ENCODE measurements at places on chromosomes 13 and 19.

DNA sequence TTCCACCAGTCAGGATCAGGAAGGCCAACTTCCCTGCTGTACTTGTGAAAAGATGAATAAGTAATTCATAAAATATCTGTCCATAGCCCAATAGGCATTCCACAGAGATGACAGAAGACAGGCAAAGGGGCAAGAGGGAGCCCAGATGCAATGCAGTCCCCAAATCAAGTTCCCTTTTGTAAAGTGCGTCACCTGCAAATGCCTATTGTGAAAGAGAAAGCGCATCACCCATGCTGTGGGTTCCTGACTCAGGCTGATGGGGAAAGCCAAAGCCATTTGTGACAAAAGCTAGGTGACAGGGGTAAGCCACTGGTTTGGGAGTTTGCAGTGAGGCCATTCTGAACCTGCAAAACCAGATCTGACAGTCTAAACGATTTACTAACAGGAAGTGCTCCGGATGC lies 157.5 kb upstream of the ZNF536 start:
- DNase-seq: peak; percentile 30

DNA sequence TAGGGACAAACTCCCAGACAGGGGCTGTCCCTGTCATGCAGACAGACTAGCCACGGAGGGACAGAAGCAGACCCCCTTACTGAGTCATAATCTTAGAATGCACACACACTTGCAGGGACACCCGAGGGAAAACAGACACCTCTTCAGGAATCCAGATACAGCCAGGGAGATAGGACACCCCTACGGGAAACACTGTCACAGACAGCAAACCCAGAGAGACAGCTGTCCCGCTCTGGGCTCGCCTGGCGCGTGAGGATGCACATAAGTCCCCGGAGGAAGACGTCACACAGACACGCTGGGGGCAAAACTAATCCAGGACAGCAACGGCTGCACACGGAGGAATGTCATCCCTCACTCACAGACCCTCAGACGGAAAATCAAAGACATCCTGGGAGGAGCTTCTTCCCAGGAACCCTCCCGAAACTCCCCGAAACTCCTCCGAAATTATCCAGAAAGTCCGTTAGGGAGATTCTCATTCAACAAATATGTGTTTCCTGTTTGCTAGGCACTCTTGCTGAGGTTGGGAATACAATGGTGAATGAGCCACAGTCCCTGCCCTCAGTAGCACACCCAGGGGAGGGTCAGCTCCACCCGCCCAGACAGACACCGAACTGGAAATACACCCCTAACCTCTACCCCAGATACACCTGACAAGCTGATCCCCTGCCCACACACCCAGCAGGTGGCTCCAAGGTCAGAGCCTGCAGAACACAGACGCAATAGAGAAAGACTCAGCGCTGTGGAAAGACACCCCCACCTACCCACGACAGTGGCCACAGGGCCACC lies 15.2 kb upstream of the TOMM40 start:
- no peak for DNase-seq

DNA sequence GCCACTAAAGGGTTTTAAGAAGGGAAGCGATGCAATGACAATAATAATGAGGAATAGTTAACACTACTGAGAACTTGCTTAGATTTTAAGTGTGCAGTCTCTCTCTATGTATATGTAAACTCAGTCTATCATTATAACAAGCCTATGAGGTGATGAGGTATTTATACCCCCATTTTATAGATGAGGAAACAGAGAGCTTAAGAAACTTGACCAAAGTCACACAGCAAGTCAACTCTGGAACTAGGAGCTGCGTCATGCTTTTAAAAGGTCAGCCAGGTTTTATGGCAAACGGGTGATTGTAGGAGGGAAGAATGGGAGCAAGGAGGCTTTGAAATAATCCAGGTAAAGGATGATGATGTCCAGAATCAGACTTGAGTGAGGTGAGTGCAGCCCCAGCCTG lies 103.4 kb downstream of the TM9SF2 start:
- no peak for DNase-seq

DNA sequence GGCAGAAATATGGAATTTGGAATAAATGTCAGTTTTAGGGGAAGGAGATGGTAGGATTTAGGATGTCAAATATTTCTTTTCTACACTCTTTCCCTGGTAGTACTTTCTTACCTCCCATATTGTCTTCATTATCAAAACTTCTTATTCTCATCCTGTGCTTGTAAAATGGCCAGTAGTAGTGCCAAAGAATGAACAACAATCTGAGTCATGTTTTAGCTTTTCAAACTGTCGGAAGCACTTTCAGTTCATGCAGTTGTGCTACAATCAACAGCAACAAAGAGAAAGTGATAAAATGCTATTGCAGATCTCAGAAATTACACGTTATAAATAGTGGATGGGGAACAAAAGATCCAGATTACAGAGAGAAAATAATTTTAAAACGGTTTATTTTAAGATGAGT lies 193.7 kb upstream of the RXFP2 start:
- no peak for DNase-seq

DNA sequence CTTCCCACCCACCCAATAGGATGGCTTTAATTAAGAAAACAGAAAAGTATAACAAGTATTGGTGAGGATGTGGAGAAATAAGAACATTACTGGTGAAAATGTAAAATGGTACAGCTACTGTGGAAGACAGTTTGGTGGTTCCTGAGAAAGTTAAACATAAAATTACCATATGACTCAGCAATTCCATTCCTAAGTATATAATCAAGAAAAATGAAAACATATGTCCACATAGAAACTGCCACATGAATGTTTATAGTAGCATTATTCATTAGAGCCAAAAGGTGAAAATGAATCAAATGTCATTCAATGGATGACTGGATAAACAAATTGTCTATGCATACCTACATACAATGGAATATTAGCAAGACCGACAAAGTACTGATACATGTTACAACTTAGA lies 16.9 kb downstream of the DZIP1 start:
- no peak for DNase-seq

DNA sequence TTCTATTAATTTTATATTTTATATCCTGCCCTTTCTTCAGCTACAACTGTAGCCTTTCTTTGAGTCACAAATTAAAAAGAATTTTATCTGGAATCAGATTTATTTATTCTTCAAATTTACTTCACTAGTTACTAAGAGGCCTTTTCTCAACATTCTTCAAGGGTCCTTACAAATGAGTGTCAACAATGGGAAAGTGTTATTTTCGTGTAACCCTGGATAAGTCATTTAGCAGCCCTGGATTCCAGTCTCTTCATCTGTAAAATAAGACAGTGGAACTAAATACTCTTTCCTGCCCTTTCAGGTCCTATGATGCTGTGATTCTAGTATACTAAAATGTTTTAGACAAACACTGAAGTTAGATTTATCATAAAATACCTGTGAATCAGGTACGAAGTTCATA lies 397.0 kb downstream of the KLF12 start:
- no peak for DNase-seq

- DNase-seq: no peak
Observed at GRCh38 chr13:31801088-31801487, 61.8 kb downstream of the RXFP2 start.

DNA sequence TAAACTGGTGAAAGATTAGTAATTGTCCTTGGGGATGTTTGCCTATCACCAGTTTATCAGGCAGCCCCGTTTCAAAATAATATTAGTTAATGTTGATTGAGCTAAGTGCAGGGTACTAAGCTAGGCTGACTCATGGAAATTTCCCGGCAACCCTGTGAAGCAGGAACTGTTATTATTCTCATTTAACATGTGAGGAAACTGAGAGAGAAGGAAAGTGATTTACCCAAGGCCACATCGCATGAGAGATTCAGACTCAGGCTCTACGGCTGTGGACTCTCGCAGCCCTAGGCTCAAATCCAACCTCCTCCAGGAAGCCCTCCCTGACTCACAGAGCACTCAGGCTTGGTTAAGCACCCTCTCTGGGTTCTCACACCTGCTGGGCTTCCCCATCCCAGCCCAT lies 19.7 kb downstream of the CLPTM1 start:
- no peak for DNase-seq

DNA sequence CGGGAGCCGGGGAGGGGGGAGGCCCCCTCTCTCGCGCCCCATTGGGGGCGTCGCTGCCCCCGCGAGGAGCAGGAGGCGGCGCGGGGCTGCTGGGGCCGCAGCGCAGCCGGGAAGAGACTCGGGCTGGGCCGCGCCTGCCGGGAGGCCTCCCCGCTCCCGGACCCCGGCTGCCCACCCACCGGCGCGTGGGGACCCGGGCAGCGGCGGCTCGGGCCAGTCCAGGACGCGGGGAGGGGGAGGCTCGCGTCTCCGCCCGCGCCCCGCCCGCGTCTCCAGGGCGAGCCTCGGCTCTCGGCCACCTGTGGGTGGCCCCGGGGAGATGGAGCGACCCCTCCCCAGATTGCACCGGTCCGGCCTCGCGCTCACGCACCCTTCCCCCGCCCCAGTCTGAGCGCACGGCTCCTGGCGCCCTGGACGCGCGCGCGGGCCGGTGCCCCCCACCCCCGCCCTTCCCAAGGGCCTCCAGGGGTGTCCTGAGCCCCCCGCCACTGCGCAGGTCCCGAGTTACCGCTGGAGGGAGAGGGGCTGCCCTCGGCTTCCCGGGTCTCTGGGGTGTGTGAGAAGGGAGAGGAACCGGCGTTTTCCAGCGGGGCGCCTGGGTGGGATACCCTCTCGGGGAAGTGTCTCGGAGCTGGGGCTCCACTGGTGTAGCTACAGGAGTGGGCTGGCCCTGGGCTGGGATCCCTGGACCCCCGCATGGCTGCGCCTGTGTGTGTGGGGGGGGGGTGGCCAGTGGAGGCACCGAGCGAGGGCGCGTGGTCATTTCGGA lies 645 bp downstream of the PALM start:
- no peak for DNase-seq

GRCh38 chr13:74110053-74110452 lies 24.2 kb downstream of the KLF12 start:
- DNase-seq: peak; percentile 10

DNA sequence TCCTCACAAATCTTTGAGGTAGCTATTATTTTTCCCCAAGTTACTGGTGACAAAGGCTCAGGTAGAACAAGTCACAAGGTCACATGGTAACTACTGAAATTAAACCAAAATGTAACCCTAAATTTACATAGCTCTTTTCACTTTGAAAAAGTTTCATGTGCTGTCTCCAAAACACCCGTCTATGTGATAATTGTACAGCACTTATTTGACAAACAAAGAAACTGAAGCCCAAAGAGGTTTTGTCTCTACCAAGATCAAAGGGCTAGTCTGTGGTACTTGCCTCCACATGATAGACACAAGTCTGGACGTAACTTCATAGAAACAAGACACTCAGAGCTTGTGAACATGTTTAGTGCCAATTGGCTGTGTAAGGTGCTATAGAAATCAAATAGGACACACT lies 108.3 kb downstream of the SACS start:
- no peak for DNase-seq

GRCh38 chr19:47036097-47036651 lies 12.2 kb downstream of the TMEM160 start:
- no peak for DNase-seq

GRCh38 chr13:43512221-43512620 lies 274.6 kb downstream of the ENOX1 start:
- DNase-seq: no peak

DNA sequence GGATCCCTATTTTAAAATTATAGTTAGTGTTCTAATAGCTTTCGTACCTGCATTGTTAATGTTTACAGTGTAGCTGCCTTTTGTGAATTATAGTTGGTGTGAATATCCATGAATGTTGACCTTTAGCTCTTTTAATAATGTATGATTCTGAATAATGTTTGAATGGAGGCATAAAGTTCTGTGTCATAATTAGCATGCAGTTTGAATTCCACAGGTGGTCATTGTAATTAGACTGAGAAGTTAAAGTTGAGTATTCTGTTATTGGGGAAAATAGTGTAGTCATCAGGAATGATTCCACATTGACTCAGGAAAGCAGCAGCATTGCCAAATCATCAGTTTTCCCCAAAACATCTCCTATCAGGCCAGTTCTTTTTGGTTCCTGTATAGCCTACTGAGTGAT lies 12.1 kb downstream of the GPR18 start:
- no peak for DNase-seq

DNA sequence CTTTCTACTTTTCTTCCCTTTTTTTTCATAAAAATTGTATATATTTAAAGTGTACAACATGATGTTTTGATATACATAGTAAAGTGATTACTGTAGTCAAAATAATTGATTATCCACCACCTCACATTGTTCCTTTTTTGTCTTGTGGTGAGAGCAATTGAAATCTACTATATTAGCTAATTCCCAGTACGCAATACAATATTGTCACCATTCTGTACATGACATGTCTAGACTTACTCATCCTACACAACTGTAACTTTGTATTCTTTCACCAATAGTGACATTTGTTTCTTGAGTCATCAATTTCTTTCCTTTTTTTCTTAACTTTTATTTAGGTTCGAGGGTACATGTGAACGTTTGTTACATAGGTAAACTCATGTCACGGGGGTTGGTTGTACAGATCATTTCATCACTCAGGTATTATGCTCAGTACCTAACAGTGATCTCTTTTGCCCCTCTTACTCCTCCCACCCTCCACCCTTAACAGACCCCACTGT lies 265.2 kb downstream of the KCNRG start:
- no peak for DNase-seq

DNA sequence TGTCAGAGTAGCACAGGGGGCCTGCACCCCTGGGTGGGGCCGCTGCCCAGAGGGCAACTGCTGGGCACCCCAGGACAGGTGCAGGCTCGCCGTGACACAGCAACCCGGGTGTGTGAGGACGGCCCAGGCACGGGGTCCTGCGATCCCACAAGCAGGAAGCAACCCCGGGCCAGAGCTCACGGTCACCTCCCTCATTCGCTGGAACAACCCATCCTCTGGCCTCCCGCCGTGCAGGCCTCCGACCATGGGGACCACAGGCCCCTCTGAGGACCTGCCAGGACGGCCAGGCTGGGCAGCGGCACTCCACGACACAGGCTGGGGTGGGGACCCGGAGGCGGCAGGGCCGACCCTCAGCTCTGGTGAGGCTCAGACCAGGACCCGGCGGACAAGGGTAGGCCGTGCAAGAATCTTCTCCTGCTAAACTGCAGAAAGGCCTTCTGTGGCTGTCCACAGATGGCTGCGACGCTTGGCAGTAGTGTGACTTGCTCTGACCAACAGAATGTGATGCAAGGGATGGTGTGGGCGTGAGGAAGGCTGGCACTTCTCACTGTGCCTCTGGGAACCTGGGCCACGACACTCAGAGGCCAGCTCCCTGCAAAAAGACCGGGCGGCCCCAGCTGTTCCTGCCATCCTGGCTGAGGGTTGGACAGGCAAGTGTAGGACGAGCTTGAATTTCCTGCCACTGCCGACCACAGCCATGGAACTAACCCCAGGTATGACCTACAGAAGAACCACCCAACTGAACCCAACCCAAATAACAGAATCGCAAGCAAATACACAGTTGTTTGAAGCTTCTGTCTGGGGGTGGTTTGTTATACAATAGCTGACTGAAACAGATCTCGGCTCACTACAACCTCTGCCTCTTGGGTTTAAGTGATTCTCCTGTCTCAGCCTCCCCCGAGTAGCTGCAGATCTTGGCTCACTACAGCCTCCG lies 26.5 kb downstream of the PIP5K1C start:
- no peak for DNase-seq

- no peak for DNase-seq
Observed at GRCh38 chr19:3844596-3844995, 24.2 kb downstream of the ZFR2 start.
